ENCODE measurements at places on chromosomes 11 and 22.

DNA sequence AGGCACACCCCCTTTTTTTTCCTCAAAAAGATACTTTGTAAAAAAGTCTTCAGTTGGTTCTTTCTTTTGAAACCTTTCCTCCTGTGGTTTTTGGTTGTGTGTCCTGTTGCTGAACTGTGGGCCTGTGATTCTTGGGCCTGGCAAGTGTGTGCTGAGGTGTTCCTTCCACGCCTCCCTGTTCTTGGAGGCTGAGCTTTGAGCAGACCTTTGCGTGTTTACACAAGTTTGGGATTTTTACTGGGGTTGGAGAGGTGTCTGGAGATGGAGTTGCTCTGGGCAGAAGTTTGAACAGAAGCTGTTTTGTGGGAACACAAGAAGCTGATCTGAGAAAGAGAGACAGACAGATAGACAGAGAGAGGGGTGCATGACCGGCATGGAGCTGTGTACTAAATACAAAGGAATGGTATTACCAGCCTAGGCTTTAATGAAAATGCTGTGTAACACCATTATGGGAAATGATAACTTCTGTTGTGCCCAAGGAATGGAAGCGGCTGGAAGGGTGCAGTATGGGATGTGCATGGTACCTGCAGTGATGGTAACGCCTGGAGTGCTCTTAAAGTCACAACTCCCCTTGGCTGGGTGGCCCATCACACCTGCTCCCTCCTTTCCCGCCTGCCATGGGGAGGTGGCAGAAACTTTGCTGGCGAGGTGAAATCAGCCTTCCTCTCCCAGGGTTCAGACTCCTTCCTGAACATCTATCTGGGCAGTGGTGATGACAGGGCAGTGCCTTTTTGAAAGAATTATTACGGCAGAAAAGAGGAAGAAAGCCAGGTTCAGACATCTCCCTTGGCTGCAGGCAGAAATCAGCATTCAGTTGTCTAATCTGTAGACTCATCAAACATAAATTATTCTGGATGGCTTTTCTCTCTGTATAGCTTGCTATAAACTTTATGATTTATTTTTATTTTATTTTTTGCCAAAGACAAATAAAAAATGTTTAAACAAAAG, 70.4 kb downstream of the LDLRAD3 start:
- no peak for DNase-seq

DNA sequence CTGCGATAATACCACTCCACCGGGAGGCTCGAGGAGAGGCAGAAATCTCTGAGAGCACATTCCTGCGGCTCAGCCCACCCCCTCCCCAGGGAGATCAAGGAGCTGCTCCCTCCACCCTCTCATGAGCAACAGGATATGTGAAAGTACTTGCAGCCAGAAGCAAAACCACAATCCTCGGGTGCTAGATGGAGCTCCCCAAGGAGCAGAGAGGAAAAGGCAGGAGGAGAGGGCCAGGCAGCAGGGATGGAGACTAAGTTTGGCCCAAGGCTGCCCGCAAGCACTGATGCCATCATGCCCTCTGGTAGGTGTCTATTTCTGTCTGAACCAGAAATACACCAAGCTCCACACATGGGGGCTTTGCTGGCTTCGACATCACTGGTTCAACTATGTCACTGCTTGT, 22.3 kb downstream of the VPS37C start:
- no peak for DNase-seq

- no peak for DNase-seq
These were observed 25.5 kb upstream of the ACR start for GRCh38 chr22:50712341-50713007.

GRCh38 chr22:35205961-35206360, 51.3 kb upstream of the HMGXB4 start:
- DNase-seq, result peak; percentile 27

- DNase-seq, result no peak
These were observed 242.3 kb upstream of the RAG2 start for GRCh38 chr11:36840378-36840777.

- no peak for DNase-seq
These were observed 67.3 kb upstream of the CREB3L1 start for GRCh38 chr11:46210133-46210636.

DNA sequence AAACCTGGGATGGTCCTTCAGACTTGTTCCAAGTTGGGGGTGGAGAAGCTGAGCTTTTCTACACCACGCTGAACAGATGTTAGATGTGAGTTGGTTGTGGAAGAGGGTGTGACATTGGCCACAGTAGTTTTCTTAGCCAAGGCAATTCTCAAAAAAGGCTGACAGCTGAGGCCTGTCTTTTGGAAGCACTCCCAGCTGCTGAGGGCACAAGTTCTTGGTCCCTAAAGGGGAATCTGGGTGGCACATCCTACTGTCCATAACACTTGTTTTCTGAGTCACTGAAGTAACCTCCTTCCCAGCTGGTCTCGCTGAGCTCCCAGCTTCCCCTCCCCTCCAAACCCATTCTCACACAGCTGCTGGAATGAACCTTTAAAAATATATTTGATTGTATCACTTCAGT, 375.7 kb upstream of the KIRREL3 start:
- DNase-seq, result no peak

DNA sequence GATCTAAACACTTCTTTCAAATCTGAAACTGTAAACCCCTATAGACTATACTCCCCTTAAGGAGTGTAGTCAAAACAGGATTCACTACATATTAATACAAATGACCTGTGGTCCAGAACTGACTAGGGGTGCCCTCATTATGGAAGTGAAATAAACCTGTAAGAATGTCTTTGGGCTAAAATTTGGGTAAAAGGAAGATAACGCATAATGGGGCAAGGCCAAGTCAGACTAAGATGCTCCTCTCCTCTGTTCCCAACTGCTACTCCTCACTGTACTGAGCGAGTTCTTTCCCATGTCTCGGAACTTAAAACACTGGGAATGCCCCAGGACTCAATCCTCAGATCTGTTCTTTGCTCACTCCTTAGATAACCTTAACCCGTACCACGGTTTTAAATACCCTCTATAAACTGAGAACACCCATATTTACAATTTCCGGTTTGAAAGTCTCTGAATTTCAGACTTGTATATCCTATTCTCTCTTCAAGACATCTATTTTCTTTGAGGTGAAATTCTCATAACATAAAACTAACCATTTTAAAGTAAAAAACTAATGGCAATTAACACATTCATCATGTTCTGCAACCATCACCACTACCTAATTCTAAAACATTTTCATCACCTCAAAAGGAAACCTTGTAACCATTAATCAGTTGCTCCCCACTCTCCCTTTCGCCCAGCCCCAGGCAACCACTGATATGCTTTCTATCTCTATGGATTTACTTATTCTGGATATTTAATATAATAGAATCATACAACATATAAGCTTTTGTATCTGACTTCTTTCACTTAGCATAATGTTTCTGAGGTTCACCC, 4.0 kb downstream of the THAP12 start:
- DNase-seq, result no peak

GRCh38 chr11:61011950-61012736, 40.7 kb downstream of the CD6 start:
- DNase-seq, result no peak

DNA sequence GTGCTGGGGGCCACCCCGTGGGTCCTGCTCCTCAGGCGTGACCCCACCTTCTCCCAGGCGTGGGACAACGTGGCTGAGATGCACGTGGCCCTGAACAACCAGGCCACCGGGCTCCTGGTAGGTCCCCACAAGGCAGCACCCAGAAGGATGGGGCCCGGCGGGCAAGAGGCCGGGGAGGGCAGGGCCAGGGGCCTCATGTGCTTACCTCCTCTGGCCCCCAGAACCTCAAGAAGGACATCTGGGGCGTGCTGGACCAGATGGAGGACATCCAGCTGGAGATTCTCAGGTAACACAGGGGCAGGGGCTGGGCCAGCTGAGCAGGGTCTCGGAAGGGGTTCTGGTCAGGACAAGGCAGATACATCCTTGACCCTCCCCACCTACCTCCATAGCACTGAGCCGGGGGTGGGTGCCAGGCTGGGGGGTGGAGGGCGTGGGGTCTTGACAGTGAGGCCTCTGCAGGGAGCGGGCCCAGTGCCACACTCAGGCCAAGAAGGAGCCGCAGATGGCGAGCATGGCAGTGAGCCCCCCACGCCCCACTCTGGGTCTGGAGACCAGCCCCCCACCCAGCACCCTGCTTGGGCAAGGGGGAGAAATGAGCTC, 186.3 kb downstream of the IGLL1 start:
- DNase-seq, result no peak

GRCh38 chr11:120153221-120153620, 15.3 kb upstream of the TRIM29 start:
- no peak for DNase-seq

DNA sequence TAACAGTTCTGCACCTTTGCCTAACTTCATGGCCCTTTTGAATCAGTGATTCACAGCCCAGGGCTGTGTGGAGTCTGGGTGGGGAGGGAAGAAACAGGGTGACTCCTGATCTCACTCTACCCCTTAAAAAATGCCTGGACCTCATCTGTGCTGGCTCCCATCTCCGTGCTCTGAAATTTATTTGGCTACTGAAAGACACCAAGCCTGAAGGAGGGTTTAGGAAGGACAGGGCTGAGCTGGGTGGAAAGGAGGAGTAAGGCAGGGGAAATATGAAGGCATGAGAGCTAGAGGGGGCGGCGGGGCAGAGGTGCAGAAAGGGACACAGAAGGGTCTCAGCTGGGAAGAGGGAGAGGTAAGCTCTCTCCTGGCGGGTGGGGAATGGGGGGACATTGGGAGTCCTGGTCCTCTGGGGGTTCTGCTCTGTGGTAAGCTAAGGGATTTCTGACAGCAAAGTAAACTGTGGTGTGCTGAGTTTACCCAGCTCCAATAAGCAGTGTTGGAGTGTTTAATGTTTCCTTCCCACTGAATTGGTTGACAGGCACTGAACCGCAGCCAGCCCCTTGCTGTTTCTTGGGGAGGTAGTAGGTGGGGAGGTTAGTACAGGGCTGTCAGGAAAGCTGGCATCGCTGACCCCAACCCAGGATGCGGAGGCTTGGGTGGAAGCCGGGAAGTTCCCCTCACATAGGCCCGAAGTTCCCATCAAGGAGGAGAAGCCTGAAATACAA, 71.1 kb downstream of the RPUSD4 start:
- no peak for DNase-seq

GRCh38 chr11:29243616-29244015, 773.2 kb downstream of the KCNA4 start:
- DNase-seq, result no peak

- no peak for DNase-seq
These were observed 13.9 kb downstream of the CRTAM start for GRCh38 chr11:122852074-122852795.

DNA sequence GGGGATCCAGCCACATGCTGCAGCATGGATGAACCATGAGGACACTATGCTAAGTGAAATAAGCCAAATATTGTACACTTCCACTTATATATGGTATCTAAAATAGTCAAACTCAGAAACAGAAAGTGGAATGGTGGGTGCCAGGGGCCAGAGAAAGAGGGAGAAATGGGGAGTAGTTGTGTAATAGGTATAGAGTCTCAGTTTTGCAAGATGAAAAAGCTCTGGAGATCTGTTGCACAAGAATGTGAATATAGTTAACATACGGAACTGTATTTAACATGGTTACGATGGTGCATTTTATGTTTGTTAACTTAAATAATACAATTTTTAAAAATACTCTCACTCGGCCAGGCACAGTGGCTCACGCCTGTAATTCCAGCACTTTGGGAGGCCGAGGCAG, 21.2 kb downstream of the GDPD5 start:
- no peak for DNase-seq

GRCh38 chr11:75639762-75640181, 29.1 kb downstream of the MAP6 start:
- peak; percentile 91 for DNase-seq

GRCh38 chr11:117520201-117520600, 192.5 kb downstream of the CEP164 start:
- DNase-seq, result no peak

DNA sequence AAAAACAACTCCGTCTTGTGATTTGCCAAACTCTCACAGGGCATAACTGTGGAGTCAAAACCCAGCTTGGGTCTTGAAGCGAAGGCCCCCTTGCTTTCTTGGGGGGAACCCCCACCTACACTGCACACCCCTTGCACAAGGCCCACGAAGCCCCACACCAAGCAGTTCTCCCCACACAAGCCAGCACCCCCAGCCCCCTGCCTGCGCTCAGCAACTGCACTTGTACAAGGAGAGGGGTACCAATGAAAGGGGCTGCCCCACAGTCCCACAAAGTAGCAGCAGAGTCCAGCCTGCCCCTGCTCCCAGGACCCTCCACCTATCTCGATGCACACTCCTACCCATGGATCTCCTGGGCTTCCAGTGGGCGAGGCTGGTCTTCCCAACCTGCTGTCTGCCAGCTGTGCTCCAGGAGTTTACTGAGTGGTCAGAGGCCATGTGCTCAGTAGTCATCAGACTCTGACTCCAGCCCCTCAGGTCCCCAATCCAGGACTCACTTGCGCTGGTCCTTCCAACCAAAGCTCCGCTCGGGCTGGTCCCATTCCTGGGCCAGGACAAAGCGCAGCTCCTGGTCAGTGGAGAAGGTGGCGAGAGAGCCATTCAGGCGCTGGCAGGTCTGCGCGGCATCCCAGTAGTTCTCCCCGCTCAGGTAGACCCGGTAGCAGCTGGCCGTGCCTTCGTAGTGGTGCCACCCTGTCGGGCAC, 57.7 kb downstream of the DGCR2 start:
- DNase-seq, result no peak

GRCh38 chr22:39522567-39523300, 2.4 kb downstream of the ATF4 start:
- DNase-seq, result peak; percentile 89

DNA sequence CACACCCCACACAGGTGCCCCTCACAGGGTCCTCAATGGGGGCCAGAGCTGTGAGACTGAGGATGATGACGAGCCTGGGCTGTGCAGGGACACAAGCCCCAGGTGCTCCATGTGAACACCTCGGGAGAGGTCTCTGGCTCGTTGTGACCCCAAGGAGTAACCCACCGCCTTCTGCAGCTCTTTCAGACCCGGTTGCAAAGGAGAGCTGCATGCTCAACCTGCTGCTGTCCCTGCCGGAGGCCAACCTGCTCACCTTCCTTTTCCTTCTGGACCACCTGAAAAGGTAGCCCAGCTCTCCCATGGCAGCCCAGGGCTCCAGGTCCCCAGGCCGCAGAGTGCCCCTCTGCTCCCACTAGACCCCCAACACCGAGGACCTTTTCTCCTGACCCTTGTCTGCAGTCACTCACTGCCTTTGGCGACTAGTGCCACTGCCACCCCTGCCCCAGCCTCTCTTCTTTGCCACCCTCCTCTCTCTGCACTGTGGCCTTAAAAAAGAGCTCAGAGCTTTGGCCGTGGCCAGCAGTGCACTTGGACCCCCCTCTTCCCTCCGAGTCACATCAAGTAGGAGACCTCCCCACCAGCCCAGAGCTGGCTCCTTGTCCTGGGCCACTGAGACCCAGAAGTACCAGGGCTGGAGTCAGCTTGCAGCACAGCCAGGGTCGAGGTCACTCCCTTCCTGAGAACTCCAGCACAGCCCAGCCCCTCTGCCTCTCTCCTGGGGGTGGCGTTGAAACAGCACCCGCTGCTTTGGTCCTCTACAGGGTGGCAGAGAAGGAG, 133.7 kb downstream of the BCR start:
- no peak for DNase-seq

All from NCI-H2171 treated with DMSO at 0.1 percent for 48 hours (cell line).